Stimulated activated CD4-positive, alpha-beta T cell treated with anti-CD3 and anti-CD28 coated beads, Interleukin-4, amount 100 ng/mL, for 1 hour (primary cell): ENCODE measurements at places on chromosomes 3 and 15.

GRCh38 chr15:59384507-59384906, 11.8 kb upstream of the MYO1E start:
- no peak for DNase-seq

- no peak for DNase-seq
Observed at GRCh38 chr15:51888593-51889195, 59.2 kb downstream of the TMOD3 start.

DNA sequence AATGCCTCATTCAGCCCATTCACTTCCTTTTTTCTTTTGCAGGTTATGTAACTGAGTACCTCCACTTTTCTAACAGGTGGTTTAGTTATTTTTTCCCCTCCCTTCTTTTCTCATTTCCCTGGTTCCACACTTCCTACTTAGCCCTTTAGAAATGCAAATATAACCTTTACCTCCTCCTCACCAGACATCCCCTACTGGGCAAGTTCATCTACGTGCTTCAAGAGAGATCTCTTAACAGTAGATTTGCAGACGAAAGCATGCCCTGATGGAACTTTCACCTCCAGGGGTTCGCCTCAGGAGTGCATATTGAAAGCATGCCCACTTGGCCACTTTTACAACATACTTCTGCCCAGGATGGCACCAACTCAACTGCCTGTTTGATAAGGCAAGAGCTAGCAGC, 314.1 kb upstream of the LRRC3B start:
- no peak for DNase-seq

- peak; percentile 48 for DNase-seq
Observed at GRCh38 chr15:60798821-60799220, 319.9 kb upstream of the ICE2 start.

- DNase-seq, result peak; percentile 25
Observed at GRCh38 chr15:67150023-67150860, 84.8 kb downstream of the SMAD3 start.

DNA sequence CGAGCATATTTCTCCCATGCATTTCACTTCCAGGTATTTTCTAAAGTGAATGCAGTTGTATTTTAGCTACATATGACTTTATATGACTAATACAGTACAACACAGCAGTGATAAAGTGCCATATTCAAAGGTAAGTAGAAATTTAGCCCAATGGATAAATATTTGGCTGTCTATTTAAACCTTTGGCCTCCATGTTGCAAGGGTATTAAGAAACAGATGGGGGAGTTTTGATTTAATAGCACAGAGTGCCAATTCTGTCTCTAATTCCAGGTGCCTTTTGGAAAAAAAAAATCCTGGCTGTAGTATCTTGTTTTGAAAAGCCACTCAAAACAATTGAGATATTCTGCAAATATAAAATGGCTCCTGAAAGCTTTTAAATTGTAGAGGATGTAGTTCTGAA, 44.9 kb upstream of the SGO1 start:
- no peak for DNase-seq

DNA sequence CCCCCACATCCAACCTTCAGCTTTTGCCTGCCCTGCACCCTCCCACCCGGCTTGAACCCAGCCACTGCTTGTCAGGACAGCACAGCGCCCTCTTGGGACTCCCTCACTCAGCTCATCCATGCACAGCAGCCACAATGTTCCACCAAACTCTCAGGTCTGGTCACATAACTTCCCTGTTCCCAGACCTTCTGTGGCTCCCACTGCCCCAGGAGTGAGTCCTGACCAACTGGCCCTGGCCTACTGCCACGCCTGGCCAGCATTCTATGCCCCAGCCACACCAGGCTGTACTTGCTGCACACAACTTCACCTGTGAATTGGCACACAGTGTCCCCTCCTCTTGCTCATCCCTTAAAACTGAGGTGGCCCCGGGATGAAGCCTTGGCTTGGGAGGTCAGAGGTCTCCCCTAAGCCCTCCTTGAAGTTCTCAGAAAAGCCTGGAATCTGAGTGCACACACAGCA, 21.0 kb downstream of the PLXNB1 start:
- DNase-seq, result no peak
